ENCODE measurements at places on chromosomes 3 and 15.

DNA sequence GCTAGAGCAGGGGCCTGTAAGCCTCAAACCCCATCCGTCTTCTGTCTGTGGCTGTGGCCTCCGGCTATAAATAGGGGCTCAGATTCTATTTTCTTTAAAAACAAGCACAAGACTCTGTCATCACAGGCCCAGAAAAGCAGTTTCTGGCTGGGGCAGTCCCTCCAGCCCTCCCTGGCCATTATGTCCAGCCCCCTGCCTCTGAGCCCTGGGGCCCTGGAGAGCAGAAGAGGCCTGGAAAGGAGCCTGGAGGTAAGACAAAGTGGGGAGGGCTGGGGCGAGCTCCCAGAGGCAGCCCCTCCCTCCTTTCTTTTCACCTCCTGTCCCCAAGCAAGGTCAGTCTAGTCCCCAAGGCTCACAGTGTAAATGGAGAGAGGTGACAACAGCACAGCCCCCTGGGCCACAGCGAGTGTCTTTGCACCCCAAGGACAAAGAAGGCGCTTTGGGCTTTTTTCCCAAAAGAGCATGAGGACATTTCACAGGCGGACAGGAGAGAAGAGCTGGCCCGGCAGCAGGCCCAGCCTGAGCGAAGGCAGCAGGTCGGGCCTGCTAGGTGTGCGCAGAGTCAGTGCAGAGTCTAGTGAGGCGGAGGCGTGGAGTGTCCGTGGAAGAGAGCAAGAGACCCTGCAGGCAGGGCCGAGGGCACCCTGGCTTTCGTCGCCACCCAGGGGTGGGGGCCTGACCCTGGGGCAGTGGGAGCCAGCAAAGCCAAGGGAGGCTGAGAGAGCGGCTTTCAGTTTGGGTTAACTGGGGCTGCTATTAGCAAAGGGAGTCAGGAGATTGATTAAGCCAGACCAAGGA is 188.3 kb downstream of the TBC1D2B start:
- H3K27me3 ChIP-seq, result peaks cover 21% of the 10 kb centered on the region
- H3K4me1 ChIP-seq, result peaks cover 4% of the 10 kb centered on the region
- no peak for DNase-seq
- H3K4me3 ChIP-seq, result no peak overlapping the region
- H3K27ac ChIP-seq, result no peak overlapping the region

DNA sequence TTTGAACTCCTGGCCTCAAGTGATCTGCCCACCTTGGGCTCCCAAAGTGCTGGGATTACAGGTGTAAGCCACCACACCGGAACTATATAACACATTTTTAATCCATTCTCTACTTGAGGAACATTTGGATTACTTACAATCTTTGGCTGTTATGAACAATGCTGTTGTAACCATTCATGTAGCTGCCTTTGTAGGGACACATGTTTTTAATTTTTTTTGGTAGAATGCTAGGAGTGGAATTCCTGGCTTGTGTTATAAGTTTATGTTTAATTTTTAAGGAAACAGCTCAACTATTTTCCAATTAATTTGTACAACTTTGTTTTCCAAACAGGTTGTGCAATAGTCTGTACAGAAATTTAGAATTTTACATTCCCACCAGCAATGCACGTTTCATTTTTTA is 51.7 kb downstream of the GPR149 start:
- DNase-seq, result no peak
- no peak overlapping the region for H3K4me3 ChIP-seq
- H3K4me1 ChIP-seq, result no peaks in the 10 kb centered on the region
- no peaks in the 10 kb centered on the region for H3K36me3 ChIP-seq

GRCh38 chr3:179105881-179106280 is 34.3 kb upstream of the ZMAT3 start:
- no peaks in the 10 kb centered on the region for H3K36me3 ChIP-seq
- peaks cover 13% of the 10 kb centered on the region for H3K27me3 ChIP-seq
- no peaks in the 10 kb centered on the region for H3K4me1 ChIP-seq
- no peak for DNase-seq
- no peak overlapping the region for H3K27ac ChIP-seq

DNA sequence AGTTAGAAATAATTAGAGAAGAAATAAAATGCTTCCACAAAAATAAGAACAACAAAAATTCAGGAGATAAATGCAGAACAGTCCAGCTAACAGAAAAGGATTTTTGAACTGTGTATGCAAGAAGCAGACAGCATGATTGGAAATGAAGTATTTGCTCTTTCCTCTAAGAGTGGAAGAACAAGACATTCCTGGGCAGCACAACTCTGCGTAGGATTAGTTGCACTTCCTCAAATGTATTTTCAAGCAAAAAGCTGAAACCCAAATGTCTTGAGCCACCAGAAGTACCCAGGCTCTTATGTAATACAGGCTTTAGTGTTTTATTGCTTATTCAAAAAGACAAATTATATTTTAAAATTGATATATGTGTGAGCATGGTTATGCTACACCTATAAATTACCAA is 127.2 kb downstream of the ZBTB20 start:
- H3K4me3 ChIP-seq, result no peak overlapping the region
- H3K27me3 ChIP-seq, result no peaks in the 10 kb centered on the region
- peaks cover 4% of the 10 kb centered on the region for H3K4me1 ChIP-seq
- no peak for DNase-seq

DNA sequence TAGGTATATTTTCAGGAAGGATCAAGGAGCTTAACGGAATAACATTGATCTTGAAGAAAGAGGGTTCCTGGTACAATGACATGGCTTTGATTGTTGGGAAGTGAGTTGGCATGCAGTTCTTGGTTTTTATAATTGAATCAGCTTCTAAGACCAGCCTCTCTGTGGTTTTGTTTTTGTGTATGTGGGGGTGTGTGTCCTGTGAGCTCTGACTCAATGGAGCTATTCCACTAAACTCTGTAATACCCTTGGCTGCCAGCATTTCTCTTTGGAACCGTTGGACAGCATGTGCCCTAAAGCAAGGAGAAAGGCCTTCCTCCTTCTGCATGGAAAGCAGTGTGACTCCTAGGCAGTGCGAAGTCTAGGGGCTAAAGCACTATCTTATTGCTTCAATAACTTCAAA is 124.8 kb downstream of the EDEM1 start:
- no peak overlapping the region for H3K27ac ChIP-seq
- H3K4me1 ChIP-seq, result no peaks in the 10 kb centered on the region
- H3K4me3 ChIP-seq, result no peak overlapping the region
- DNase-seq, result no peak
- peaks cover 16% of the 10 kb centered on the region for H3K27me3 ChIP-seq

DNA sequence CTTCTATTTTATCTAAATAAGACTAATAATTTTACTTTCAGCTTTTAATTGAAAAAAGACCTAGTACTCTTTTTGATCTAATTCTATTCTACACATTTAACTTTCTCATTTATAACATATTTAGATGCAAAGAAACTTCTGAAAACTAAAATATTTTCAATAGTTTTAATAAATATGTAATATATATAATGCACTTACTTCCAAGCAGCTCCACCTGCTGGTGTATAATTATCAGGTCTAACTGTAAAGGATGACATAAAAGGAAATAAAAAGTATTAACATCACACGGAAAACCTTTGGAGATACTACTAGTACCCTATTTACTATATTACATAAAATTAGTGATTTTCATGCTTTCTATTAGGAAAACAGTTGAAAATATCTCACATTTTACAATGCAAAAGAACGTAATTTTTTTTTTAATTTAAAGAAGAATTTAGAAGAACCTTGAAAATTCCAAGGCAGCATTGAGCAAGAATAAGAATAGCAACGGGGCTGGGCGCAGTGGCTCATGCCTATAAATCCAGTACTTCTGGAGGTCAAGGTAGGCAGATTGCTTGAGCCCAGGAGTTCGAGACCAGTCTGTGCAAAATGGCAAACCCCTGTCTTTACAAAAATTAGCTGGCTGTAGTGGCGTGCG is 10.2 kb downstream of the PLSCR5 start:
- H3K4me1 ChIP-seq, result no peaks in the 10 kb centered on the region
- H3K4me3 ChIP-seq, result no peak overlapping the region
- H3K36me3 ChIP-seq, result no peaks in the 10 kb centered on the region

GRCh38 chr3:20668411-20668810 is 482.4 kb upstream of the SGO1 start:
- H3K27me3 ChIP-seq, result no peaks in the 10 kb centered on the region
- H3K27ac ChIP-seq, result no peak overlapping the region
- DNase-seq, result no peak
- H3K4me3 ChIP-seq, result no peak overlapping the region

DNA sequence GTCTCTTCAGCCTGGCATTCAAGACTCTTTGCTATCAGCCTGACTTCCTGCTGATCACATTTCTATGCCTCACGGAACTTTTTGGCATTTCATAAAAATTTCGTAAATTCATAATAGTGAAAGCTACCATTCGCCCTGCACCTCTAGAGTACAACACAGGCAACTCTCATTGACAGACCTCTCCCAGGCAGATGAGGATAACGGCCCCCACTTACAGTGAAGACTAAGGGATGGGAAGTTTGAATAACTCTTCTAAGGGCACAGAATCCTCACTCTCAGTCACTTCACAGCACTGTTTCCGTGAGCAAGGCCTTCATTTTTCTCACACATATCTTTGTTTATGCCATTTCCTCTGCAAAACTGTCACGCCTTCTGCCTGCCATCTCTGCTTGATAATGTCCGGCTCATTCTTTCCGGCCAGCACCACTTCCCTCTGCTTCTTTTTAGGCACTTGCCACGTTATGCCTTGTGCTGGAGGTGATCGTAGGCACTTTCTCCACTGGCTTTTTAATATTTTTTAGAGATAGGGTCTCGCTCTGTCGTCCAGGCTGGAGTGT is 224.1 kb upstream of the HES1 start:
- no peaks in the 10 kb centered on the region for H3K27me3 ChIP-seq
- H3K27ac ChIP-seq, result peak overlapping the region; percentile 97
- H3K4me1 ChIP-seq, result peaks cover 20% of the 10 kb centered on the region
- H3K4me3 ChIP-seq, result no peak overlapping the region
- H3K36me3 ChIP-seq, result no peaks in the 10 kb centered on the region
- DNase-seq, result no peak

- no peaks in the 10 kb centered on the region for H3K36me3 ChIP-seq
- DNase-seq, result no peak
- H3K4me3 ChIP-seq, result no peak overlapping the region
- H3K4me1 ChIP-seq, result no peaks in the 10 kb centered on the region
- H3K27me3 ChIP-seq, result no peaks in the 10 kb centered on the region
These were observed 65.1 kb downstream of the PPARG start for GRCh38 chr3:12353796-12354525.

DNA sequence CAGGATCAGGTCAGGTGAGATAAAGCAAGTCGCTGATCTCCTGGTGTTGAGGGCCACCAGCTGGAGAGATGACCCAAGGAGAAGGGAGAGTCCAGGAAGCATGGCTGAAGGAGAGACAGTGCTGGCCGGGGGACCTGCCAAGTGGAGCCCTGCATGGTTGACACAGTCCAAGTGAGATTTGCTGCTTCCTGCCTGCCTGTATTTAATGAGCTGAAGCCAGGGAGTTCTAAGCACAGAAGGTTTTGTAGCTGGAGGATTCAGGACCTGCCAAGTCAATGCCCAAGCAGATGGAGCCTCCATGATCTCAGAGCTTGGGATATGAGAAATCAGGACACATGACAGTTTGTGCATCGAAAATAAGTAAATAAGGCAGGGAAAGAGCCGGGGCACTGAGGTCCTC is 125.6 kb downstream of the SRGAP3 start:
- H3K27ac ChIP-seq, result no peak overlapping the region
- no peak overlapping the region for H3K4me3 ChIP-seq
- H3K36me3 ChIP-seq, result no peaks in the 10 kb centered on the region
- DNase-seq, result no peak
- H3K4me1 ChIP-seq, result no peaks in the 10 kb centered on the region

GRCh38 chr15:61879219-61879618 is 181.0 kb downstream of the VPS13C start:
- no peak for DNase-seq
- no peaks in the 10 kb centered on the region for H3K27me3 ChIP-seq
- H3K4me3 ChIP-seq, result no peak overlapping the region
- peaks cover 36% of the 10 kb centered on the region for H3K36me3 ChIP-seq
- no peak overlapping the region for H3K27ac ChIP-seq
- H3K4me1 ChIP-seq, result no peaks in the 10 kb centered on the region

GRCh38 chr3:78967061-78967460 is 800.7 kb downstream of the ROBO1 start:
- H3K27me3 ChIP-seq, result no peaks in the 10 kb centered on the region
- no peak overlapping the region for H3K4me3 ChIP-seq
- H3K27ac ChIP-seq, result no peak overlapping the region
- H3K36me3 ChIP-seq, result peaks cover 3% of the 10 kb centered on the region
- DNase-seq, result no peak
- H3K4me1 ChIP-seq, result no peaks in the 10 kb centered on the region

DNA sequence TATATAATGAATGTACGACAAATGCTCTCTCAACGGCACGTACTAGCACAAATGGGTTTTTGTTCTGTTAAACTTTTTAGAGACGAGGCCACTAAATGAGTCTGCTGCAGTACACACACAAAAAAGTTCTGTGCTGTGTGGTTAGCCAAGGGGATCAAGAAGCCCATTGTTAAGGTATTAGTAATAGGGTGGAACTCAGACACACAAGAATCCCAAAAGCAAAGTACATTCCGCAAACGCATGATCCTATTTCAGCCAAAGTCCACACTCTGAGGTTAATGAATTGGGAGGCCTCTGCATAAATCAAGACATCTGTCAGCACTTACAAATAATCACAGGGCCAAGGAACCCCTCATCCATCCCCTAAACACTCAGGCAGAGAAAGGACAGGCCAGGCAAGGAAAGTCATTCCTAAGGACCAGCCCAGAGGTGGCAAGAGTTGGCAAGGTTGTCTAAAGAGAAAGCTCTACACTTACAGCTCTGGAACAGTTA is 12.1 kb downstream of the OSBPL10 start:
- H3K36me3 ChIP-seq, result peaks cover 4% of the 10 kb centered on the region
- no peak overlapping the region for H3K27ac ChIP-seq
- DNase-seq, result no peak
- no peaks in the 10 kb centered on the region for H3K4me1 ChIP-seq

DNA sequence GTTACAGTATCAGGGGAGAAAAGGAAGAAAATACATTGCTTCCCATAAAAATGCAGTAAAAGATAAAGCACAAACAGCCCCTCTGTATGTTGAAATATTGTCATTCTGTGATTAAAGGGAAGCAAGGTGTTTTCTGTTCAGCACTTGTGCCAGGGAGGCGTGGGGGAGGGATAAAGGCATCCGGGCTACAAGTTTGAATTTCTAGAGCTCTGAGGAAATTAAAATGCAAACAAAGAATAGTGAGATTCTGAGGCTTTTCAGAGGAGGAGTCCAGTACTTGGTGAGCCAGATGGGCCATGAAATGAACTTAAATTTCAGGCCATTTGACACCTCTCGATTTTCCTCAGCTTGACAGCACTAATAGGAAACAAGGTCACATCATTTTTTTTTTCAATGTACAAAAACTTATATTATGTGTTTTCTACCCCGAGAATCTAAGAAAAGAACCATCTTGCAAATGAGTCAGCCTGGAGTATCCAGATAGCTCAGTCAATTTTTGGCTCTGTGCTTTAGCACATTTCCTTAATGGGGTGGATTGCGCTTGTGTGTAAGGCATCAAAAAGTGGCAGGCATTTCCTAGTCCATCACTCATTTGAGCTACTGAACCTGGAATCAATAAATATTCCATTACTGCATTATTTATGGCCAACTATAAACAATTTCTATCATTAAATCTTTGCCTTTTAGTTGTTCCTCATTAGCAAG is 640.8 kb upstream of the TBL1XR1 start:
- no peaks in the 10 kb centered on the region for H3K27me3 ChIP-seq
- H3K27ac ChIP-seq, result no peak overlapping the region
- no peaks in the 10 kb centered on the region for H3K36me3 ChIP-seq
- no peak overlapping the region for H3K4me3 ChIP-seq
- no peak for DNase-seq
- no peaks in the 10 kb centered on the region for H3K4me1 ChIP-seq
